ENCODE measurements at places on chromosomes 16 and 17.

DNA sequence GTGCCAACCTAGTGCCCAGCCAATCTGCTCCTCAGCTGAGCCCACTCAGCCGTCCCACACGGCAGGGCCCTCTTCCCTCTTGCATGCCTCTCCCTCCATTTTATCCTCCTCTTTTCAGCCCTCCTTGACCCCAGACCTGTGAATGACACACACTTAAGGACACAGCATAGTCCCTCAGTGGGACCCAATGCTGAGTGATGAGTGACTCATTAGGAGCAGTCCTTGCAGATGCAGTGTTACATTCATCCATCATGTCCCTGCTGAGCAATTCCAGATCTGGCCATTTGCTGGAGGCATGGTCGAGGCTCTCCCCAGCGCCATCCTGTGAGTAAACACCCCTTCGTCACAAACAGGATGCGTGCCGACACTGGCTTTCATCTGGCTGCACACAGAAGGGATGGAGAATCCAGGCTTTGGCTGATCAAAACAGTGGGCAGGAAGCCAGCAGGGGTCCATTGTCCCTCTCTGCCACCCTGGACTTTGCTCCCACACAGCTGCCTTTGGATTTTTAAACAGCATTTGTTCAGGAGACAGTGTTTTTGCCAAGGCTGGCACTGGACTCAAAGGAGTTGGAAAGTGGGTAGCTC lies 122.6 kb downstream of the AXIN2 start:
- DNase-seq: no peak

GRCh38 chr17:1965556-1966273 lies 59.4 kb downstream of the RTN4RL1 start:
- DNase-seq: no peak

DNA sequence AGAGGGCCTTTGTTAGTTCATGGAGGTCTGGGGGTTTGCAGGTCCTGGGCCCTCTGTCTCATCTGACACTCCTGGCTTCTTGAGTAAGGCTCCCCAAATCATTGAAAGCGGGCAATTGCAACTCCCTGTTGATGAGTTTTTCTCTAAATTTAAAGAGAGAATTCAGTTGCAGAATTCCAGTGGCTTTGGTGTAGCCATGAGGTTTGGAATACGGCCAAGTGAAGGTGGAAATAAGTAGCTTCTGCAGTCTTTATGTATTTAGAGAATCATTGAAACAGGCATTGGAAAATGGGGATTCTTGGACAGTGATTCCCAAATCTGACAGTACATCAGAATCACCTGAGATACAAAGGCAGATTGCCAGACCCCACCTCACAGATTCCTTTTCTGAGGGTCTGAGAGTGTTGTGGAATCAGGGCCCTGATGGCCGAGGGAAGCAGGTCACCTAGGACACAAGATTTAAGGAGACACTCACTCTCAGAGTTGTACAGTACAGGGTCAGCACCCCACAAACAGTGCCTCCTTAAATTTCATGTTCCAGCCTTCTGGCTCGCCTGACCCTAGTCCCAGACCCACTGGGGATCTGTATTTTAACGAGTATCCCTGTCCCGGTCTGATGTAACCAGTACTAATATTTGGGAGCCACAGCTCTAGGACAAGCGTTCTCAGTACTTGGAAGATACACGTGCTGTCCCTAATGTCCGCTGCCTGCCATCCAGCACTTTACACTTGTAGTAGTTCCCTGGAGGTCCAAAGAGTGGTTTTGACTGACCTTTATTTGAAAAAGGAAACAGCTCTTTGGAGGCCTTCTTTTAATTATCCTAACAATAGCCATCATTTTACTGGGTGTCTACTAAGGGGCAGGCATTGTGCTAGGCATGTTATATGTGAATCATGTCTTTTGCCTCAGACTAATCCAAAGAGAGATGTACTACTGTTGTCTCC lies 37.8 kb downstream of the YPEL2 start:
- no peak for DNase-seq

- DNase-seq: no peak
Observed at GRCh38 chr16:10605636-10606035, 25.2 kb upstream of the EMP2 start.
